ENCODE measurements at places on chromosomes 2 and 18.

GRCh38 chr2:157856187-157856515 lies 20.0 kb downstream of the ACVR1 start:
- DNase-seq, result no peak

DNA sequence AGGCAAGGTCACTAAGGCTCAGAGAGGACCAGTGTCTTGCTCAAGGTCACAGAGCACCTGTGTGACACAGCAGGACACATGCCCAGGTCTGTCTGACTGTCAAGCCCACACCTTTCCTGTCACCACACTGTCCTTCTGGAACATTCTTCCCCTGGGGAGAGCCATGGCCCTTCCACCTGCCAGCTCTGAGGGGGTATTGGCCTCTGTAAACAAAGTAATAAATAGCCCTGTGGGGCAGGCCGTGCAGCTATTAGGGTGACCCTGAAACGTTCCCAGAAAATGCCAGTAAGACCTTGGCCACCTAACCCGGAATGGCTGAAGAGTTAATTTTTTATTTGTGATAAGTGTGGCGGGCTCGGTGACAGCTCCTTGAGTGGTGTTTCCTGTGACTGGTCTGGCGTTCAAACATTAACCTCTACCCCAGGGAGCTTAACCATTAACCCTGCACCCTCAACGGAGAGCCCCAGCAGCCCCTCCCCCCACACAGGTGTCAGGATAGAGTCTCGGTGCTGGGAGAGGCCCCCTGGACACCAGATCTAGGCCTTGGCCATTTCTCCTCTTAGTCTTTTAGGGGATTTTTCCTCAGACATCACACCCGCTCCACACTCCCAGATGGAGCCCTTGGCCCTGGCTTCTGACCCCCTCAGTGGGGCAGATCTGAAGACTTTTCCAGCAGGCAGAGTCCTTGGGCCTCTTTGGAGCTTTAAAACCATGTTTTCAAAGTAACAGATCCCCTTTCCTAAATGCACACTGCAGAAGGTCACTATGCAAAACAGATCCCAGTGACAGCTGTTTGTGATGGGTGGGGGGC lies 36.6 kb downstream of the SCTR start:
- no peak for DNase-seq

GRCh38 chr2:105675841-105676240 lies 68.9 kb upstream of the NCK2 start:
- DNase-seq, result no peak

DNA sequence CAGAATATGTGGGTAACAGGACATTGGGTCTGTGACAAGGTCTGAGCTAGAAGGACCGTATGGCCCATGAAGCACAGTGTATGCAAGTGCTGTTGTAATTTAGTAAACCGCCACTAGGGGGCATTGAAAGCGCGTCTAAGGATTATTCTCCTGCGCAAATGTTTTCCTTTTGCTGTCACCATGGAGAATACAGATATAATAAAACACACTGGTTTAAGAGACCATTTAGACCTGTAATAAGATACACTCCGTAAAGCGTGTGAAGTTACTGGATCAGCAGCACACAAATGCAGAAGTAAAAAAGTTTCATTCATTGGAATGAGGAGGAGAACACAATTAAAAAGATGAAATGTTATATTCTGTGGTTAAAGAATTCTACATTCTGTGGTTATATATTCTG lies 272.4 kb downstream of the AGAP1 start:
- no peak for DNase-seq

- no peak for DNase-seq
Measured at GRCh38 chr2:3387011-3387410, 7.5 kb downstream of the TRAPPC12 start.

GRCh38 chr2:51290725-51291124 lies 258.8 kb upstream of the NRXN1 start:
- DNase-seq, result no peak

DNA sequence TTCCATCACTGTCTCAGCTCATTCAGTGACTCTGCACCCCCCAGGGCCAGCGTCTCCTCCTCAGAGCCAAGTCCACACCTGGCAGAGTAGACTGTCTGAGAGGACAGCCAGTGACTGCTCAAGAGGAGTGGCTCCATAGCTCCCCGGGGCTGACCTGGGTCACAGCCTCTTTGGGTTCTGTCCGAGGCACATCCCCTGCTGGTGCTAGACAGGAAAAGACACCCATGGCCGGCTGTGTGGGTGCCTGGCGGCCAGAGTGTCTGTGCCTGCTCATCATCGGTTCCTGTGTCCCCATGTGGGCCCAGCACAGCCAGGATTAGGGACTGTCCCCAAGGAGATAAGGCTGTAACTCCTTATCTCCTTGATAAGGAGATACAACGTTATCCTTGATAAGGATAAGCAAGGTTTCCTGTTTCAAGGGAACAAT lies 3.5 kb upstream of the CROCC2 start:
- peak; percentile 13 for DNase-seq
